NCI-H2107 (cell line): ENCODE measurements at places on chromosomes 11 and 22.

DNA sequence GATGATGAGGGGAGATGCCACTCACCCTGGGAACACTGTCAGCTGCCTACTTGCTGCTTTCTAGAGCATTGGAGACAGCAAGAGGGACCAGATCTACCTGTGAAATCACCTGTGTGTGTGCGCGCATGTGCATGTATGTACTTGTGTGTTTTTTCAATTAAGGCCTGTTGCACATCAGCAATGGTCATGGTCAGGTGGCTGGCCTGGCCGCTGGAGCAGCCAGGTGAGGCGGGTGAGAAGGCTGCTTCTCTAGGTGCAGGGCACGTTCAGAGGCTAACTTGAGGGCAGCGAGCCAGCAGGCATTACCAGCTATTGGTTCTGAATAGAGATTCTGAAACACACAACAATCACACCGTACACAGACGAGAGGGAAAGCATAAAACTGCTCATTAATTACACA, 65.1 kb downstream of the PARVG start:
- DNase-seq, result no peak

- DNase-seq, result no peak
These were observed 26.2 kb upstream of the POGLUT3 start for GRCh38 chr11:108524422-108524821.

DNA sequence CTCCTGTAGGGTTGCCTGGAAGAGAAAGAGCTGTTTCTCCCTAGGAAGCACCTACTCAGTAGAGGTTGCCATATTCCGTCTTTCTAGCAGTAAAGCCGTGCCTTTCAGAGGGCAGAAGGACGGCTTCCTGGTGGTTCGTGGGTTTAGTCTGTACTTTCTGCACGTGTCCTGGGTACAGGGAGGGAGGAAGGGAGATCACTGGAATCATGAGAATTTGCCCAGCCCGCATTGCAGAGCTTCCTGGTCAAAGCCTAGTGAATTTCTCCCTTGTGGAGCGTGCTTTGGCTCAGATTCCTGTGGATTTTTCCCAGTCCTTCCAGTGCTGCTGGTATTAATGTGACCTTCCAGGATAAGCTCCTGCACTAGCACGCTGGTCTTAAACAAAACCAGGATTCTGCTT, 44.9 kb downstream of the GRAMD1B start:
- no peak for DNase-seq

GRCh38 chr11:131353766-131354165, 16.6 kb upstream of the NTM start:
- DNase-seq, result no peak

DNA sequence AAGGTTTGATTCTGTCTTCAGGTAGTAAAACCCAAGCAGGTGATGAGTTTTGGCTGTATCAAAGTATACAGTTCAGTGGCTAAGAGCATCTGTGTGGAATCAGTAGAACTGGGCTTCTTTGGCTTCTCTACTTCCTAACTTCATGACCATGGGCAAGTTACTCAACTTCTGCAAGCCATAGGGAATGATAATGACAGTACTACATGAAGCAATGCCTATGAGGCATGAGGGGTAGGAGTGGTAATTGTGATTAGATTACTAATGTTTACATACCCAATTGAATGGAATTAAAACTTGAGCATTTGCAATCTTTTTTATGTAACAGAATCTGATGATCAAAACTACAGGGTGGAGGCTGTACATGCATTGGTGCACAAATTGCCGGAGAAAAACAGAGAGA, 164.3 kb downstream of the PGR start:
- no peak for DNase-seq

- DNase-seq, result no peak
These were observed at the start of gene KREMEN1 for GRCh38 chr22:29072979-29073617. Gene KREMEN1, plus strand, starts transcription at chr22:29073035. Its CDS starts 96 bp downstream, at chr22:29073131.

- no peak for DNase-seq
These were observed 102.1 kb downstream of the CD44 start for GRCh38 chr11:35241083-35241482.

- no peak for DNase-seq
These were observed 55.7 kb downstream of the RAB38 start for GRCh38 chr11:88119561-88119960.

- no peak for DNase-seq
These were observed 559 bp upstream of the RNF141 start for GRCh38 chr11:10541561-10541930.

DNA sequence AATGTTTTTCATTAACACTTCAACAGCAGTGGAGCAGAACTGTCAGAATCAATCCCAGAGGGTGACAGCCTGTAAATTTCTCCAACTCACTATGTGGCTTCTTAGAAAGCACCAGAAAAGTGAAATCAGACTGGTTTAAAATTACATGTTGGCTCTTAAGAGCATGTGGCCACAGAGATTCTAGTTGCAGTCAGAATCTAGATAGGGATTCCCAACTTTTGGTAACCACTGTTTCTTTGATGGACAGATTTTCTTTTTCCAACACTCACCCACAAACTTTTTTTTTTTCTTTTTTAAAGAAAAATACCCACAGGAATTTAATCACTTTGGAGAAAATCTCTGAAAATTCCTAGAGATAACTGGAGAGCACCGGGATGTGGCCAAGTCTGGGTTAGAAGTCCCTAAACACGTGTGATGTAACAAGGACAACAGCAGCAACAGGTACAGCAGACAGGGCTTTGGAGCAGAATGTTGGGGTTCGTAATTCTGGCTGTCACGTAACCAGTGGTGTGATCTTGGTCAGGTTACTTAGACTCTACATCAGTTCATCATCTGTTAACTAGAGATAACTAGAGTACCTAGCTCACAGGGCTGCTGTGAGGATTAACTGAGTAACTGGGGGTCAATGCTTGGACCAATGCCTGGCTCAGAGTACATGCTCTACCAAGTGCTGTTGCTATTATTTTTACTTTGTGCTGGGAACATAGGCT, 100.1 kb downstream of the NAT10 start:
- DNase-seq, result no peak

DNA sequence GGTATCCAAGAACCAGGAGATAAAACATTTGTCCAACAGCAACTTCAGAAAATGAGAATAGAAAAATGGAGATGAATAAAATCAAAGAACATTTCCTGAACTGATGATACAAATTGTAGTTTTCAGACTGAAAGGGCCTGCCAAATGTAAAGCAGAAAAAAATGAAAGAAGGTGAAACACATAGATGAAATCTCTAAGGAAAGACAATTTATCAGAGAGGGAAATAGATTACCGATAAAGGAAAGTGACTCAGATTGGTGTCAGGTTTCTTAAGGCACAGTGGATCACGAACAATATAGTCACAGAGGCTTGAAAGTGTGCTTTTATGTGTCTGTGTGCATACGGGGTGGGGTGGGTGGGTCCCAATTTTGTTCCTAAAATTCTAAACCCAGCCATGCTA, 4.1 kb upstream of the STT3A start:
- no peak for DNase-seq

DNA sequence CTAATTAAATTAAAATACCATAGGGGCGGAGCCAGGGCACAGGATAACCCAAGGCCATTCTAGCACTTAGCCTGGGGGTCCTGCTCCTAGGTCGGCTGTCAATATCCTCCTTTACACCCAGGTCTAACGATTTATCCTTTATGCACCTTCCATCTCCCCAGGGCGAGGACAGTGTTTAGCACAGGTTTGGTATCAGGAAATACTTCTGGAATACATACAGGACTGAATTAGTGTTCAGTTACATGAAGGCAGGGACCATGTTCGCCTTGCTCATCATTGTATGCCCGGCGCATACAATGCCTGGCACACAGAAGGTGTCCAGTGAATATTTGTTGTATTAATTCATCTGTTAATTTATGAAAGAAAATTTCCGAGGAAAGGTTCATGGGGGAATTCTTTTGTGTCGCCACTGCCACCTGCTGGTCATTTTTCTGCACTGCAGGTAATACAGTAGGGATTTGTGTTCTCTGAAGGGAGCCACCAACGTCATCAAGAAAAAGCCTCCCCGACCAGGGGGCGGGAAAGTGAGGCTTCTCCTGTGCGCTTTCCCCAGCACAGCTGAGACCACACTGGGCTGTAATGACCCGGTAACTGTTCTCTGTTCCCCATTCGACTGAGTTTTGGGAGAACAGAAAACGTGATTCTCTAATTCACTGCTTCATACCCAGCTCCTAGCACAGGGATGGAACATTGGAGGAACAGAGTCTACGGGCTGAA, 68.7 kb upstream of the ASPHD2 start:
- DNase-seq, result no peak

- no peak for DNase-seq
These were observed 703.0 kb downstream of the JRKL start for GRCh38 chr11:97092823-97093222.

DNA sequence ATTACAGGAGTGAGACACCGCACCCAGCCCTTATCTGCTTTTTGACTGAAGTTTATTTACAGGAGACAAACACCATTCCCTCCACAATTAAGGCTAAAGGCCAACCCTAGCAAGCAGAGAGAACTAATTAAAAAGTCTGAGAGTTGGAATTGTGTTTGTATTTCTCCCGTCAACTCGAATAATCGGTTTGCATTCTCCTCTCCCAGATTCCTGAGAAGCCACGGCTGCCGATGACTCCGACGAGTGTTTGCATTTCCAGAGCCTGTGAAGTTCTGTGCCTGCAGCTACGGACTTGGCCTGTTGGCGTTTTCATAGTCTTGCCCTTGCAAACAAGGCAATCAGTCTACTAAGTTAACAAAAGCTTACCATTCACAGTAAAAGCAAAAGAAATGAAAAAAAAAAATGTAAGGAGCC, 73.2 kb upstream of the NUP50 start:
- no peak for DNase-seq

DNA sequence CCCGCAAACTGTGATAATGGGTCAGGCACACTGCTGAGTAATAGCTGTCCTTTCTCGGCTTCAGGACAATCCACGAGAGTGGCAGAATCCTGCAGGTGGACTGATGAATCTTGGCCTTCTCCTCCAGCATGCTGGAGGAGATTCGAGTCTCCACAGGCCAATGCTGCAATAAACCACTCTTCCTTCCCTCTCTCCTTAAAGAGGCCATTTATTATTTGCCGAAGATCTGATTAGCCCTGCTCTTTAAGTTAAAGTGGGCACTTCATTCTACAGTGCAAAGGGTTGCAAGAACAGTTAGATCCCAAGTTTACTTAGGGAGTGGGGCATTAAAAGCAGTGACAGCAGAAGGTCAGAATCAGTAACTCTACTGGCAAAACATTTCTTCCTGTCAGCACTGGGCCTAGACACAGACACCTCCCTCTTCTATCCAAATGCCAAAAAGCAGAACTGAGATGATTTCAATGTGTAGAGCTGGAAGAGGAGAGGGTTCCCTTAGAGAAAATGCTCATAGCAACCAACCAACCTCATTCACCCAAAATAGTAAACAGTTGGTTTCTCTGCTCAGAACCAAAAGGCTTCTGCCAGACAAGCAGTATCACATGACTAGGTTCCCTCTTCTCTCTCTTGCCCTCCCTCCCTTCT, 121.7 kb downstream of the SGSM3 start:
- no peak for DNase-seq

- no peak for DNase-seq
These were observed 39.8 kb downstream of the MYO18B start for GRCh38 chr22:25781801-25782200.

GRCh38 chr11:12754582-12755234, 80.5 kb downstream of the TEAD1 start:
- DNase-seq, result no peak

- DNase-seq, result no peak
These were observed 1.2 kb downstream of the TRABD start for GRCh38 chr22:50186761-50187523.

DNA sequence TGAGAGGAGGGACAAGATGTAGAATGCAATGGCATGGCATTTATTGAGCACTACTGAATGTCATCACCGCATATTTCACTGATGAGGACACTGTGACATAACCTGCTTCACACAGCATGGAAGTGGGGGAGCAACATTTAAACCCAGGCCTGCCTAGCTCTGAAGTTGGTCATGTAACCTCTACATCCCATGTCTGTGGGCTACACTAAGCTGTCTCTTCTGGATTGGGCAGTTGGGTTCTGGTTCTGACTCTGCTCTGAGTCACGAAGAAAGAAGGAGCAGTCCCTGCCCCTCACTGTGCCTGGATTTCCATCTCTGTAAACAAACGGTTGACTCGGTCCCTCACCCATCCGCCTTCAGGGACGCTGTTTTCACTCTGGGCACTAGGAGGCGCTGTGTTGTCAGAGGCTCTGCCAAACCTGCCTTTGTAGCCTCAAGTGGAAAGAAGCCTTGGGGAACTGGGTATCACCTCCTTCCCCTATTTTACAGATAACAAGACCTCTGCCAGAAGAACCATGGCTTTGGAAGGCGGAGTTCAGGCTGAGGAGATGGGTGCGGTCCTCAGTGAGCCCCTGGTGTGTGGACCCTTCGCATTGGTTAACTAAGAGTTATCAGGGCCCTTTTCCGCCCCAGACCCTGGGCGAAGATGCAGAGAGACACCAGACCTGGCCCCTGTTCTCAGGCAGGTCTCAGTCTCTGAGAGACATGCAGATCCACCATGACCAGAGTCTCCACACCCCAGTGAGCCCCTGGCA, 12.7 kb upstream of the ARHGEF17 start:
- peak; percentile 30 for DNase-seq

DNA sequence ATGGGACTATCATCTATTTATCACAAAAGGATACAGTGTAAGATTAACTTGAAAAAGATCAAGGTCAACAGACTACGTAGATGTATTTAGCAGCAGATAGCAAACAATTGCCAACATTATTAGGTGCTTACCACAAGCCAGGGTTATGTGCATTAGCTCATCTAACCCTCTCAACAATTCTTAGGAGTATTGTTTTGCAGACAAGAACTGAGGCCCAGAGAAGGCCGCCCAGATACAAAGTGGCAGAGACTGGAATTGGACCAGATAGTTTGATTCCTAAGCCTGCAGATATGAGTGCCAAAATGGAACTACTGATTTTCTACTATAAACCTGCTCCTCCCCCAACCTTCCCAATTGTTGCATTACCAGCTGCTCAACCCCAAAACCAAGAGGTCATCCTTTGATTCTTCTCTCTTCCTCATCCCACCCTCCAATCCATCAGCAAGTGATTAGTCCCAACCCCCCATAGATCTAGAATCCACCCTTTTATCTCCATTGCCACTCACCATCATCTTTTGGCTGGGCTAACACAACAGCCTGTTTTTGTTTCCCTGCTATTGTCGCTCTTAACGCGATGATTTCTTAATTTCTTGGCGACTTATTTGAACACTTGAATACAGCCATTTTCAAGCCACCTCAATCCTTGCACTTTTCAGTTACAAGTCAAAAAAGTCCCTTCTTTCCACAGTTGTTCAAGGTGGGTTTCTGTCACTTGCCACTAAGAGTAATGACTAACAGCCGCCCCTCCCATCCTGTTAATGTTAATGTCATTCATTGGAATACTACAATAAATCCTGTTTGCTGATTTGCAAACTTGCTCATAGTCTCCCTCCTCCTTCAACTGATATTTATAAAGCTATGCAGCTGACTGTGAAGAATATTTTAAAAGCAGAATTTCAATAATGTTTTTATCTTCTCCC, 2.7 kb downstream of the TMEM123 start:
- DNase-seq, result no peak

DNA sequence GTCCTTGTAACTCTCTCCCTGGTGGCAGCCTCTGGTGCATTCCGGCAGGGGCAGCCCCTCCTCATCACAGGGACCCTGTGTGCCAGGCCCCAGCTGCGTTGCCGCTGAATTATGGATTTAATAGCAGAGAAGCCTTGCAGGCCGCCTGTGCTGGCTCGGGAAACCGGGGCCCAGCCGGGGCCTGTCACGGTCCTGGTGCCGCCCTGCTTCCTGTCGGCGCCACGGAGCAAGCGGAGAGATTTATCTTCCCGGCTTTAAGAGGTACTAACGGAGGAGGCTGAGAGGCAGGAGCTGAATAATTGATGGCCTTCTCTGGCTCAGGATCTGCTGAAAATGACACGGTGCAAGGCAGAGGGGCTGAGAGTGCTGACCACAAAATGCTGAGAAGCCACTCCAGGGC, 54.0 kb upstream of the CCDC188 start:
- DNase-seq, result no peak

GRCh38 chr22:47692811-47693210, 930.4 kb downstream of the TBC1D22A start:
- no peak for DNase-seq
